Endothelial cell (in vitro differentiated cells): ENCODE measurements at places on chromosomes 6 and 20.

- no peak overlapping the region for H3K4me3 ChIP-seq
- H3K27me3 ChIP-seq: no peaks in the 10 kb centered on the region
- H3K4me1 ChIP-seq: peaks cover 3% of the 10 kb centered on the region
- DNase-seq: no peak
- H3K27ac ChIP-seq: no peak overlapping the region
Measured at GRCh38 chr6:112407101-112407590, 60.0 kb downstream of the RFPL4B start.

- peaks cover 23% of the 10 kb centered on the region for H3K36me3 ChIP-seq
- DNase-seq: peak; percentile 57
- peaks cover 6% of the 10 kb centered on the region for H3K4me1 ChIP-seq
- H3K27ac ChIP-seq: no peak overlapping the region
- H3K4me3 ChIP-seq: no peak overlapping the region
Measured at GRCh38 chr20:431012-431904, 23.2 kb downstream of the RBCK1 start.

GRCh38 chr6:139852488-139853140, 478.2 kb upstream of the CITED2 start:
- no peak for DNase-seq
- no peaks in the 10 kb centered on the region for H3K4me1 ChIP-seq
- H3K36me3 ChIP-seq: no peaks in the 10 kb centered on the region
- H3K27me3 ChIP-seq: peaks cover 2% of the 10 kb centered on the region
- H3K4me3 ChIP-seq: no peak overlapping the region

DNA sequence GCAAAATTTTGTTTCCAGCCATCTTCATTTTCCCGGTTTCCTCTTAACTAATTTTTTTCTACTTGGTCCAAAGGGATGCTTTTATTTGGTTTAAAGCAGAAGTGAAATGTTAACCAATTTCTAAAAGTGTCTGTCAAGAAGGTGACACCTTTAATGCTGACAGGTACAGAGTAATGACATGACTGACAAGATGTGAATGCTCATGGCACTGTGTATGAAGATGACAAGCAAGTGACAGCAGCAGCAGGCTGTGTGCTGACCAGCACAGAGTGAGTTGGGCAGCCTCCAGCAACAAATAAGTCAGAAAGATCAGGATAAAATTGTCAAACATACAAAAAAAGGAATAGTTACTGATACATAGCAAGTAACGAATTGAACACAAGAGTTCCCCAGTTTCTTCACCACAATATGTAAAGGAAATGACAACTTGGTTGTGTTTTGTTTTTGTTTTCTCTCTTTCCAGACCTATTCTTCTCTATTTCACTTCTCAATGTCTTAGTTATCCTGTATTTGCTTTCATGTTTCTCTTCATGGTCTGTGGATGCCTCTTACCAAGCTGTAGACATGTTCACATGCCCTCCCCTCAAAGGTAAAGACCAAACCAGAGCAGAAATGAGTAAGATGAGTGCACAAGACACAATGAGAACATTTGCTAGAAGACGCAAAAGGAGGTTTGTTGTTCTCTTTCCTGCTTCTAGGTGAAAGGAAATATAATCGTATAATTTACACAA, 174.9 kb downstream of the FRK start:
- H3K4me1 ChIP-seq: no peaks in the 10 kb centered on the region
- no peak for DNase-seq
- H3K4me3 ChIP-seq: no peak overlapping the region
- H3K27me3 ChIP-seq: no peaks in the 10 kb centered on the region

GRCh38 chr6:38476141-38476540, 163.6 kb downstream of the BTBD9 start:
- peaks cover 13% of the 10 kb centered on the region for H3K4me1 ChIP-seq
- H3K4me3 ChIP-seq: no peak overlapping the region
- DNase-seq: no peak
- peaks cover 2% of the 10 kb centered on the region for H3K27me3 ChIP-seq
- no peak overlapping the region for H3K27ac ChIP-seq
- H3K36me3 ChIP-seq: no peaks in the 10 kb centered on the region

- H3K4me1 ChIP-seq: peaks cover 14% of the 10 kb centered on the region
- H3K36me3 ChIP-seq: no peaks in the 10 kb centered on the region
- no peaks in the 10 kb centered on the region for H3K27me3 ChIP-seq
- H3K4me3 ChIP-seq: no peak overlapping the region
- H3K27ac ChIP-seq: no peak overlapping the region
Measured at GRCh38 chr6:142666599-142667185, 278.3 kb downstream of the HIVEP2 start.
